ENCODE measurements at places on chromosomes 11 and 22. TPM values are rescaled to one million over a fixed set of nuclear protein-coding genes. Genes with fewer than 3 reads are reported as not detected.

DNA sequence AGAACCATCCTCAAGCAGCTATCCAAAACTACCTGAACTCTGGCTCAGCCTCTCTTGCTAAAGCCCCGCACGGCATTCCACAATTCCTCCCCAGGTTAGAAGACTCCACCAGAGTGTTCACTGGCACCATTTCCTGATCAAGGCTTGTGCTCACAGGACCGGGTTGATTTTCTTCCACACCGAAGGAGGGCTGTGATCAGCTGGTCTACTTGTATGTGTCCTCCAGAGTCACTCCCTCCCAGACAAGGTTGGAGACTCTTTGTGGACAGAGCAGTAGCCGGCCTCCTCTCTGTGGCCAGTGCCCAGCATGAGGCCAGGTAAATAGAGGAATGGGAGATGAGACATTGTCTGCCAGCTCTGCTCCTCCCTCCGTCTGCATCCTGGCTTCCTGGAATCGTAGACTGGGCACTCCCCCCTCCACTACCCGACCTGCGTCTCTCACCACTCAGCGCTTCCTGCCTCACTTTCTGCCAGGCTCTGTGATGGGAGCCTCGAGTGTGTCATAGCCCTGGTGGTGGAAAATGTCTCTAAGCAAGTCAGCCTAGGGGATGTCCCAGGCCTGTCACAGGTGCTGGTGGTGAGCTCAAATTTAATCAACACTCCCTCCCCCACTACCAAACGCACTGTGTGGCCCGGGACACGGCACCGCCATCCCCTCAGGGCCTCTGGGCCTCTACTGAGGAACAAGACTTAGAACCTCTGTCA, 12.5 kb upstream of the TMPRSS6 start:
- peak; percentile 16 for DNase-seq

AIFM3 gene
- total RNA-seq: 1.6 TPM

SLC35E4 gene
- total RNA-seq: 11.6 TPM

OR52I1 gene
- total RNA-seq: not detected

DNA sequence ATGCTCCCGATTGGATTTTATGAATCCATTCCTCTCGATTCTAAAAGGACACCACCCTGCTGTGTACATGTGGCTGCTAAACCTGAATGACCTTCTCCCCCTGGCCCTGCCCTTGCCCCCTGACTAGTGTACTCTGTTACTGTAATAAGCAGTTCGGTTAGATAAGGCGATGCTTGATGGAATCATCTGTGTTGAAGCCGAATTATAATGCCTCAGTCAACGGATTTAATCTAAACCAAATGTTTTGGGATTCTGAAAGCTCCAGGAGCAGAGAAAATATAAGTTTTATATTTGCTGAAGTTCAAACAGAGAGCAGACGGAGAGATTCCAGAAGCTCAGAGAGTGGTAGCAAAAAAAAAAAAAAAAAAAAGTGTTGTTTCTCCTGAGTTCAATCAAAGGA, 275.4 kb upstream of the MPPED2 start:
- no peak for DNase-seq

DNA sequence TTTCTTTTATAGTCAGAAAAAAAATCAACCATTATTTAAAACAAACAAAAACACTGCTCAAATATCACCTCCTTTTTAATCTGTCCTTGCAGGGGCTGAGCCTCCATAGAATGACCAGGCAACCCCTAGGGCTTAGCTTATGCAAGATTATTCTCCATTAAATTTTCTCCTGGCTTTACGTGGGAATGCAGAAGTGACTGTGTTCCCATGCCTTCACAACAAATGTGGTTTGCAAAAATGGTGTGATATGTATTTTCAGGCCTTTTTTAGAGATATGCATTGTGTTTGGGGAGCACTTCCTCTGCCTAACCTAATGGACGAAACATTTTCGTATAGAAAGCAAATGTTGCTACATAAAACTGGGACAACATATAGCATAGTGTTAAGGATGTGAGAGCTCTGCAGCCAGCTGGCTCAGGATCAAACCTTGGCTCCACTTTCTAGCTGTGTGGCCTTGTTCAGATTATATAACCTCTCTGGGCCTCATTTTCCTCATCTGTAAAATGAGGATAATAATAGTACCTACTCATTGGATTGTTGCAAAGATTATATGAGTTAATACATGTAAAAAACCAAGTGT, 82.6 kb downstream of the PARVA start:
- no peak for DNase-seq

- DNase-seq: no peak
Observed at GRCh38 chr11:7967097-7967496, 1.9 kb upstream of the NLRP10 start.

- DNase-seq: no peak
Observed at GRCh38 chr11:108865406-108865805, 200.5 kb downstream of the DDX10 start.

ABCC8 gene
- 2.0 TPM for total RNA-seq

GRCh38 chr11:74713686-74714085, 17.5 kb downstream of the CHRDL2 start:
- DNase-seq: no peak

Data from testis (tissue), 5 donors.